Stimulated activated CD4-positive, alpha-beta T cell treated with anti-CD3 and anti-CD28 coated beads, Interleukin-4, amount 100 ng/mL, for 4 hours (primary cell): ENCODE measurements at places on chromosomes 13 and 19.
A peak's percentile ranks its signal among the peaks of the same experiment; 100 is the strongest.

DNA sequence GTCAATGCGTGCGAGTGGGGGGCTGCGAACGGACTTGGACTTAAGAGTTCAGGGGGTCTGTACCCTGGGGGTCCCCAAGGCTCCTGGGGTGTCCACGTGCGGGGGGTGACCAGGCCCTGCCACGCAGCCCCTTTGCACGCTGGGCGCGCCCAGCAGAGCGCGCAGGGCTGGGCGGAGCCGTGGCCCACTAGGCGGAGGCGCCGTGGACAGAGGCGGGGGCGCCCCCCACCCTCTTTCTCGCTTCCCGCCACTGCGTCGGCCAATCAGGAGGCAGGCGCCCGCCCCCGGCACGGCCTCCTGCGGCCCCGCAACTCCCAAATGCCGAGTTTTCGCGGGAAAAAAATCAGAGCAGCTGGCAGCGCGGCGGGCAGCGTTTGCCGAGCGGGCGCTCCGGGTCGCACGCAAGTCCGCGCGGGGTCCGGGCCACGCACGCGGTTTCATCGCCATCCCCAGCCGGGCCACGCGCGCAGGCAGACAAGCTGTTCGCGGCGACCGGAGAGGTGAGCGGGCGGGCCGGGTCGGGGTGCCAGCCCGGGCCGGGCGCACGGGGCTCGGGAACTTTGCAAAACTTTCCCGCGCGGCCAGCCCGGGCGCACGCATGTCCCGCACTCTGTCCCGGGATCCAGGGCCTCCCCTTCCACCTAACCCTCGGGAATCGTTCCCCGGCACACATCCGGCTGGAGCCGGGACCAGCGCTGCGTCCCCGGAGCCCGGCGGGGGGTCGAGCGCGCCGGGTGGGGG is at the start of gene UHRF1:
TSS of gene UHRF1 (plus strand) at position 346 of the 741 bp plus-strand sequence. CDS start 1,385 bp downstream, outside the sequence.
- DNase-seq = peak; percentile 67

DNA sequence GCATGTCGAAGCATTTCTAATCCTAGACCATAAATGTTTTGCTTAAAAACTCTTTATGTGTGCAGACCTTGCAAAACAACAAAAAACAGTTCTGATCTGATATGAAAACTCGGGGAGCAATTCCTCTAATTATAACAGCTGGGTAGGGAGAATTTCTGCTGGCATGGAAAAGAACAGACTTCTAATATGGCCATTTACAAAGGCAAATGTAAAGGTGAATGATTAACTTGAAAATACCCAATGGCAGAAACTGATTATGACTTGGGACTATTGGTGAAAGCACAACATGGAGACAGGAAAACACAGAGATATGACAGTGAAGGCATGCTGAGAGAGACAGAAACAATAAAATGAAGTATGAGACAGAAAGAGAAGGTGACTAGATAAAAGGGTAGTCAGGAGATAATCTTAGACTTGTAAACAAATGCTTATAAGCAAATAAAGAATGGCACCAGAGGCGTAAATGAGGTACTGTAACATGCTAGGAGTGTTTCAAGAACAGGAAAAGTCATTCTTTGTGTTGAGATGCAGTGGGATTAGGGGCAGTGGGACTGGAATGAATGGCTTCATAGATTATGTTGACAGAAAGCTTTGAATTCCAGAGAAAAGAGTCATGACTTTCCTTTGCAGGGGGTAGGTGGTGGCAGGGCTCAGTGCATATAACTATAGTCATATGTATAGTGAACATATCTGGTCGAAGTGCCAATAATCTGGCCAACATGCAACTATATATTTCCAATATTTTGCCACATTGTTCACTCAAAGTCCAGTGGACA is 393.0 kb downstream of the ITGBL1 start:
- no peak for DNase-seq

- no peak for DNase-seq
Observed at GRCh38 chr13:65091031-65091430, 2139.1 kb downstream of the PCDH9 start.

DNA sequence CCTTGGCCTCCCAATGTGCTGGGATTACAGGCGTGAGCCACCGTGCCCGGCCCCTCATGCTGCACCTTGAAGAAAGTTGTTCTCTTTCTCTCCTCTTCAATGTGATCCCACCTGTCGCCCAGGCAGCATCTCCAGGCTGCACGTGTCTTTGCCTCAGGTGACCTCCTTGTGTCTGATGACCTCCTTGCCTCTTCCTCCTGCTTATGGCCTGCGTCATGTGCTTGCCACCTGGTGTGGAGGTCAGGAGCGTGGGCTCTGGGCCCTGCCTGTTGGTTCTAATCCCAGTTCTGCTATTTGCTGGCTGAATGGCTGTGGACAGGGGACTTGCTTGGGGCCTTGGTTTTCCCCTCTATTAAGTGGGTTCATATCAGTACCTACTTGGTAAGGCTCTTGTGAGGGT is 6.3 kb downstream of the BICRA start:
- DNase-seq = no peak

DNA sequence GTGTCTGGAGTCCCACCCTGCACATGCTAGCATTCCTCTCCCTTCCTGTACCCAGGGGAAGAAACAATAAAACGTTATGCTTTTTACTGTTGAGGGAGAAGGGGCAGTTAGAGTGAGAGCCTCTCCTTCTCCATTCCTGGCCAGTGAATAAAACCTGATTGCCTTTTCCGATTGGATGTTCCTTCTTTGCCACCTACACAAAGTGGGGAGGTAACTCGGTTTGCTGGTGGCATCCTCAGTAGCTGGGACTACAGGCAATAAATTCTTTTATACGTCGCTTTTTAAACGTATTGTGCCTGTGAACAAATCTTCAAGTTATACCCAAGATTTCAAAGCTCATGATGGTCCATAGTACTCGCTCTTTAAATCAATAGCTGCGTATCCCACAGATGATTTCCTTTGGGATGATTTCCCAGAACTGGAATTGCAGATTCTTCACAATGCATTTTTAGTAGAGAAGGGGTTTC is 660 bp upstream of the MVB12A start:
- DNase-seq = no peak

- DNase-seq = no peak
Observed at GRCh38 chr13:46012404-46012803, 40.1 kb downstream of the ZC3H13 start.

- no peak for DNase-seq
Observed at GRCh38 chr19:8307400-8307964, 676 bp downstream of the CD320 start.

DNA sequence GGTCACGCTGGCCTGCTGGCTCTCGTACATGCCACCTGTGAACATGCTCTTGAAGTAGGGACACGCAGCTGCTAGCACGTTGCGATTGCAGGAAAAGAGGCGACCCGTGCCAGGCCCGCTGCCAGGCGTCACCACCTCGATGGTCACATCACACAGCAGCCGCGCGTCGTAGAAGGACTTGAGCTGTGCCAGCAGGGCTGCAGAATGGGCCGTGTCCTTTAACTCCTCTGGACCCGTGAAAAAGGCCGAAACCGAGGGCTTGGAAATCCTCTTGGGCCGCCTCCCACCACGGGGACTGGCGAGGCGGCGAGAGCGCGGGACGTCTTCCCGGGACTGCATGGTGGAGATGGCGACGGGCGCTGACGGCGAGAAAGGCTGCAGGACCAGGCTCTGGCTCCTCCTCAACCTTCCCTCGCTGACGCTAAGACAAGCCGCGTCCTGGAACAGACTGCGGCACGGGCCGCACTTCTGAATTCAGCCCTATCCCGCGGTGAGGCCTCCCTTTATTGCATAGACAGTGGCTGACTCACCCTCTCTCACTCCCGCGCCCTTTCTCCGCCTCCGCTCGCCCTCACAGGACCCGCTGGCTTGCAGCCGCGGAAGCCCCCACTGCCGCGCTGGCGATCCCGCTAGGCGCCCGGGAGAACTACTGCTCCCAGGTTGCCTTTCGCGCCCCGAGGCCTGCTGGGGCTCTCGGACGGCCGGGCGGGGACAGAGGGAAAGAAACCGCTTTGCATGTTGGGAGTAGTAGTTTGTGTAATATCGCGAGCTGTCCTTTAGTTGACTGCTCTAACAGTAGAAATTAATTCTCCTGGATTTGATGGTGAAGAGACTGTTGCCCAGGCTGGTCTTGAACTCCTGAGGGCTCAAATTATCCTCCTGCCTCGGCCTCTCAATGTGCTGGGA is at the start of gene KBTBD7:
TSS of gene KBTBD7 (minus strand) at position 651 of the 906 bp plus-strand sequence. CDS start at position 339, 312 bp downstream.
- peak; percentile 96 for DNase-seq

GRCh38 chr19:38145623-38146022 is 78.4 kb downstream of the DPF1 start:
- DNase-seq = no peak

DNA sequence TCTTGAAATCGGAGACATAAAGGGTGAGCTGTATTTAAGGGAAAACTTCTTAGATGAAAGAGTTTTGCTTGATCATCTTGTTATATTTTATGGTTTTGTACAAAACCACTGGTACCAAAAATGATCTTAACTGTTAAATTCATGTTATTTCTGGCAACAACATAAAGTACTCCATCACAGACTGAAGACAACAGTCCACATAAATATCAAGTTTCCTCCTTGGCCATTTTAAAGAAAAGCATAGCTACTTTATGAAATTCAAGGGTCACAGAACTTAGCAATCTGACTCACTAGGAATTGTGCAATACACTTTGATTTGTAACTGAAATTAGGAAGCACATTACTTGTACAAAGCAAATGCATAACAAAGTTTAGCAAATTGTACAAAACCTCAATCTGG is 66.3 kb downstream of the TBC1D4 start:
- DNase-seq = no peak

DNA sequence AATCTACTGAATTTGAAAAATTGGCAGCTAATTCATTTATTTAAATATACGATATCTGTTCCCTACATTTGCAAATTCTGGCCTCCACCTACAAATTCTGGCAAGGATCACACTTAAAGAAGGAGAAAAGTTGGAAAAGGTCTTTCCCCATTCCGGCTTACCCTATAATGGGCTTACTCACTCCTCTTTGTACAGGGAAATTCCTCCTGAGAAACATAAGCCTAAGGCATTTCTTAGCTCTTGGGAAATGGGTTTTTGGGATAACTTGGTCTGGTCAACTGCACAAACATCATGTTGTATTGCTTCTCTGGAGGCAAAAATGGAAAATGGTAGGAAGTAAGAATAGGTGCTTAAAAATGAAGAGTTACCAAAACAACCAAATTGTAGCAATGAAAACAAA is 25.5 kb downstream of the KCTD12 start:
- no peak for DNase-seq

DNA sequence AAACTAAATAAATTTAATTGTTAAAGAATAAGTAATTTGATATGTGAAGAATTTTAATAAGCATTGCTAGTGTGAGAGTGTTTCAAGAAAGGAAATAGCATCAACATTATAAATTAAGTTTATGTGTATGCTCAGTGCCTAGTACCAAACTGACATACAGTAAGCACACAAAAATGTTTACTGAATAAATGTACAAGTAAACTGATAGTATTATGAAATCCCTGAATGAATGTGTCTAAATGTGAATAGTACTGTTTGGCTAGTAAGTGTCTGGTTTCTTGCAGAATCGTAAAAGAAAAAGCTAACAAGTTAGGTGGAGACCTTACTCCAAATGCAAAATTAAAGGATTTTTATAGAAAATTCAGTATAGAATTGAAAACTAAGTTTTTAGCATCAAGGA is 233.6 kb downstream of the PCDH9 start:
- no peak for DNase-seq

- no peak for DNase-seq
Observed at GRCh38 chr13:78339927-78340326, 263.4 kb downstream of the POU4F1 start.

GRCh38 chr13:98997738-98998641 is 20.1 kb upstream of the DOCK9 start:
- peak; percentile 28 for DNase-seq

DNA sequence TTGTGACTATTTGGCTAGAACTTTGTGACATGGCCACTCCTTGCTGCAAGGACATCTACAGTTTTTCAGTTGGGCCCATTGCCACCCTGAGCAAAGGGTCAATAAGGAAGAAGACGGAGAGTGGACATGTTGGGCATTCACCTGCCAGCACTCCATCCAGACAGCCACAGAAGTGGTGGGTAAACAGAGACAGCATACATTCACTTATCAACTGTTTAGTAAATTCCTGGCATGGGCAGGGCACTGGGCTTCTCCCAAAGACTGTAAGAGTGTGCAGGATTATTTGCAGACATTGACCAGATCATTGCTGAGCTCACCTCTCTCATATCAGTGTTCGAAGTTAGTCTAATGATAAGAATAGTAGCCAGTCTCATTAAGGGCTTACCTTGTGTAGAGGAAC is 29.2 kb downstream of the SIPA1L3 start:
- DNase-seq = no peak

DNA sequence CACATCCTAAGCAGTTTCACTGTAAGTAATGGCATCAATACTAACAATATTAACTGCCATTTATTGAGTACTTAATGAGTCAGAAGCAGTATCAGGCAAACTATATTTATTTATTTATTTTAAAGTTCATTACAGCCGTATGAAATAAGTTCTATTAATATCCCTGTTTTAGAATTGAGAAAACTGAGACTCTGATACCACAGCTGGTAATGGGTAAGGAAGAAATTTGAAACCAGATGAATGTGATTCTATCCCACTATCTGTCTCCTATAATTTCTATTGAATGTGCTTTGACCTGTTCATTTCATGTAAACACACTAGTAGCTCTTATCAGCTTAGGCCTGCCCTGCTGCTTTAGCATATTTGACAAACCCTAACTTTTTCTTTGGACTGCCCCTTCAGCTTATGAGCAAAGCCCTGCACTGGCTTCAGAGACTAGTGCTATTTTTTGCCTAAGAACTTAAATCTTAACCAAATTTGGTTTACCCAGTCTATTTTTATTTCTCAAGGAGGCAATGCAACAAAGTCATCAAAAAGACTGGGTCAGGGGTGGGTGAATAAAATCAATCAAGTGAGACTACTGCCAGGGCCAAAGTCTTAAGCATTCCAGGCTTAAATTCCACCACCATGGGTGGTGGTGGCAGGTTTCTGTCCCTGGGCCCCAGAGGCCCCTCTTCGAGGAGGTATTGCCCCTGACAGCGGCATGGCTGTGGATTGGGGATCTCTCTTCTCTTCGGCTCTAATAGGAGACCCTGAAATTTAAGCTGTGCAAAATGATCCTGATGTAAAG is 143.4 kb downstream of the DLEU7 start:
- no peak for DNase-seq

GRCh38 chr19:31356587-31357314 is 7.5 kb upstream of the TSHZ3 start:
- peak; percentile 45 for DNase-seq

DNA sequence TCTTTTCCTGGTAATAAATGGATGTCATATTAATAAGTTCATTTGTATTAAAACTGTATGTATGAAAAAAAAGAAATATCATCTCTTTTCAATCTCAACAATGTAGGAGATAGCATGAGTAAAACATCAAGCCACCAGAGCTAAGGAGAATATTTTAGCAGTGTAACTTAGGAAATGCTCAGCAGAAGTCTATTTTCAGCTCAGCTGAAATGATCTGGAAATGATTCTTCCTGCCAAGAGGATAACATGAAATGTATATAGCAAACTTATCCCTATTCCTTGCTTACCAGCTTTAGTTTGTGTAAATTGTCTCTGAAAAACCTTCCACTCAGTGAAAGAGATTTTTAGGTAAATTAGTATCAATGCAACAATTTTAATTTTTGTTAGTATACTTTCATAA is 1194.4 kb downstream of the SLITRK1 start:
- no peak for DNase-seq

DNA sequence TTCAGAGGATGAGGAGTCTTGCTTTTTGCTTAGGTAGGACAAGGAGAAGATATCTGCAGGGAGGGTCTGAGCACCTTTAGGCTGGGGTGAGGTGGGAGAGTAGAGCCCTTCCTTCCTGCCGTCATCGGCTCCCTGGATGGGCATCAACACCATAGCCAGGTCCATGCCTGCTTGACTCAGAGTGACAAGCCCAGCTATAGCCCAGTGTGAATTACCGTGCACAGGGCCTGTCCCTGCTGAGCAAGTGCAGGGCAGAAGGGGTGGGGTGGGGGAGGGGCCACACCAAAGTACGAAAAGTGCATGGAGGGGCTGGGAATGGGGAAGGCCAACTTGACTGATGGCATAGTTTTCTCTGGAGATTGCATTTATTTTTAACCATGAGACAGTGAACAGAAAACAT is 30.3 kb upstream of the RNF113B start:
- no peak for DNase-seq
